Activated T-helper 1 cell treated with anti-CD3 and anti-CD28 coated beads, Interleukin-12 subunit alpha, Interleukin-12 subunit beta, Interleukin-2, Interleukin-4 antibody, amounts not matched to agents 30 ng/mL and 10 ng/mL and 1 ng/mL, durations not matched to agents 14 hours and 24 hours and 36 hours (primary cell): ENCODE measurements at places on chromosomes 16 and 17.

- DNase-seq: no peak
Measured at GRCh38 chr17:28141313-28141712, 98.8 kb downstream of the NLK start.

GRCh38 chr16:20735490-20735889, 6.1 kb downstream of the THUMPD1 start:
- DNase-seq: no peak

GRCh38 chr17:56131431-56131830, 21.8 kb upstream of the ANKFN1 start:
- DNase-seq: no peak

DNA sequence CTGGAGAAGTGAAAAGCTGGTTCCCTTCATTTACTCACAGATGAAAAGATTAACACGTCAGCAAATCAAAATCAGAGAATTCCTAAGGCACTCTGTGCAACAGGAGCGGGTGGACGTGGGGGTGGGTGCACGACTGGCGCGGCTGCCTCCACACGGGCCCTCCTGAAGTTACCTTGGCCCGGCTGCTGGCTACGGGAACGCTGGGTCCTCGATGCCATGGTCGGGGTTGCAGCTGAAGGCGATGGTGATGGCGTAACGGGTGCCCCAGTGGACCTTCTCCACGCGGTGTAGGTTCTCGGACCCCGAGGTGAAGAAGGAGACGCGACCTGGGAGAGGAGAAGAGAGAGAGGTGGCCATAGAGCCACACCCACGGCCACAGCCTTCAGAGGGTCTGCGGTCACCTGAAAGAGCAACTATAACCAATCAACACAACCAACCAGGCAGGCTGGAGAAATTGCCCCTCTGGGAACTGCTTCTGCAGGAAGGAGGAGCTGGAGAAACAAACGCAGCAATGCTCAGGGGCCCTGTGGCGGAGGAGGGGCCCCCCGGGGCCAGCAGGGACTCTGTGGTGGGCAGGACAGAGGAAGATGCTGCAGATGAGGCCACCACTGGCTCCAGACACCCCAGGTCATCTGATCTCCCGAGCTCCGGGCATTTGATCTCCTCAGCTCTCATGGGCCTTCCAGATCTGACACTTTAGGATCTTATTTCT, 20.8 kb downstream of the UTS2R start:
- DNase-seq: no peak

GRCh38 chr17:32323811-32324491, 18.0 kb downstream of the C17orf75 start:
- DNase-seq: peak; percentile 52

DNA sequence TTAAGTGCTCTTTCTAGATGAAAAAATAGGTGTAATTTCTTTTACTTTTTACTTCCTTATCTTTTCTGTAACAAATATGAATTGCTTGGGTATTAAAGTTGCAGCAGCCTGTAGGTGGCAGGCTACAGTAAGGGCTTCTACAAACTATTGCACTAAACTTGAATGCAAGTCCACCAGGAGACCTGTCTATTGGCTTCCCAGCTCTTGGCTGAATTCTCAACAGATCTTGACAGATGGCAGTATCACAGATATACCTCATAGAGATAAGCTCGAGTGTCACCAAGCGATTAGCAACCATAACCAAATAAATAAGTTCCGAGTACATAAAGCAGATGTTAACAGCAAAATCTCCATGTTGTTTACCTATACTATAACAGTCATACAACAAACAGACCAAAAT, 5.9 kb downstream of the BBS2 start:
- DNase-seq: no peak

GRCh38 chr16:88519938-88520653, 50.1 kb upstream of the ZC3H18 start:
- no peak for DNase-seq

- no peak for DNase-seq
Measured at GRCh38 chr17:50471009-50471905, 2.6 kb upstream of the CHAD start.

- DNase-seq: no peak
Measured at GRCh38 chr16:4097826-4098240, 18.4 kb downstream of the ADCY9 start.

DNA sequence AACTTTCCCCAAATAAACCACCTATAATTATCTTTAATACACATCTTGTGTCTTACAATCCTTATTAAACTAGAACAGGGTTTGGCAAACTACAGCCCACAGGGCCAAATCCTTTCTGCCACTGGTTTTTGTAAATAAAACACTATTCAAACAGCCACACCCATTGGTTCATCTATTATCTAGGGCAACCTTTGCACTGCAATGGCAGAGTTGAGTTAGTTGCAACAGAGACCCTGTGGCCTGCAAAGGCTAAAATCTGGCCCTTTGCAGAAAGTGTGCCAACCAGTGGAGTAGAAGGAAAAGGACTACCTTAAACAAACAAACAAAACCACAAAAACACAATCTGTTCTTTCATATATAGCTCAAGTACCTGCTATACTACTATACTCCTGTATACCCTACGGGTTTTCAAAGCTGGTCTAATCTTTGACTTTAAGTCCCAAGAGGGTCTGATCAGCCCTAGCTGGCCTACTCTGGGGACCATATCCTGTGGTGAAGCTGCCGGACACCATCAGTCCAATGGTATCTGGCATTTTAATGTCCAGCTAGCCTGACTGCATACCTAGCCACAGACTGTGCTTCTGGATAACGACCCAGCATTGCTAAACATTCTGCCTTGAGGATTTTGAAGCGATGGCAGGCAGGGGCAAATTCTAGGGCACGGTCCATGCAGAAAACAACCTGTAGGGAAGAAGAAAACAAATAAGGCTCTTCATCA, 23.3 kb downstream of the CNP start:
- DNase-seq: no peak

- no peak for DNase-seq
Measured at GRCh38 chr17:32286518-32286900, 20.9 kb downstream of the RHBDL3 start.

DNA sequence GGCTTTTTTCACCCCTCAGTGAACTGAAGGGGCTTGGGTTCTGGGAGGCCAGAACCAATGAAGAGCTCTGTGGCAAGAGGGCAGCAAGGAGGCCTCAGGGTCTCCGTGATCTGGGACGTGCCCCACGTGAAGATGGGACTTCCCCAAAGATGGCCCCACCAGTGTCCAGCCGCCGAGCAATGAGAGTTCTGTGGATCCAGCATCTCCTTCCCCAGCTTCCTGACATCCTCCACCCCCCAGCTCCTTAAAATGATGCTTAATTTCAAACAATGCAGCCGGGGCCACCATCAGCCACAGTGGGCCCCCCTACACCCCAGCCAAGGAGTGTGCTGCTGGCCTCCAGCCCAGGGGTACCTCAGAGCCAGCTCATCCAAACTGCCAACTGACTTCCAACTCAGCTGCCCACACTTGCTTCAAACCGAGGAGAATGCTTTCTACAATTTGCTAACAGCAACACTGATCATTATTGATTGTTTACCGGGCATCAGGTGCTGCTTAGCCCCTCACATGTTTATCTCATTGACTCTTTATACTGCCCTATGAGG, 5.9 kb upstream of the SPPL2C start:
- DNase-seq: no peak

DNA sequence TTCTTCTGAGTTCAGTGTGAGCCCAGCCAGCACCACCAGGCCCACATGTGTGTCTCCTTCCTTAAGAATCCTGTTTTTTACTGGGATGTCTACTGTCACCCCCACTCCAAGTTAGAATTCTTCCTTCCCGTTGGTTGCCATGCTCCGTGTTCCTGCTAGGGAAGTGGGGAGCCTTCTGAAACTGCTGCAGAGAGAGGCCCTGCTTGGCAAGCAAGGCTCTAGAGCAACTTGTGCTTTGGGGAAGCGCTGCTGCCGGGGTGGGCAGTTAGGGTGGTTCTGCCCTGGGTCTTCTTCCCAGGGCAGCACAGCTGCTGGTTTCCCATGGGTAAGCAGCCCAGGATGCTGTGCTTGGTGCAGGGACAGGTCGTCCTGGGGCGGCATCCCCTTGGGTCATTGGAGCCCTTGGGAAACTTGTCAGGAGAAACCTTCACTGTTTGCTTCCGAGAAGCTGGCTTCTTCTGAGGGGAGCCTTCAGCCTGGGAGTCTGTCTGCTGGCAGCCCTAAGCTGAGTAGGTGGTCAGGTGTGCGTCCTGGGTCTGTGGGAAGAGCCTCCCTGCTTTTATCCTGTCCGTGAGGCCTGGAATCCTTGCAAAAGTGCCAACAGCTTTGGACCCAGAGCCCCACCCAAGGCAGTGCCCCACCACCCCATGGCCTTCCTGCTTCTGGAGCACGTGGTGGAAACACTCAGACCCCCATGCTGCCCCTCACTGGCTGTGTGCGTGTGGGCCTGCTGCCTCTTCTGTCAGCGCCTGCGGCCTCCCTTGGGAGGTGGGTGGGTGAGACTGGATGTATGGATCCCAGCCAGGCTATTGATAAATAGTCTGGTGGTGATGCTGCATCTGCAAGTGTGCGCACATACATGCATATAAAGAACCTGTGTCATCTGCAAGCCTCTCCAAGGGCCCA, 71.8 kb downstream of the PLD6 start:
- DNase-seq: no peak

DNA sequence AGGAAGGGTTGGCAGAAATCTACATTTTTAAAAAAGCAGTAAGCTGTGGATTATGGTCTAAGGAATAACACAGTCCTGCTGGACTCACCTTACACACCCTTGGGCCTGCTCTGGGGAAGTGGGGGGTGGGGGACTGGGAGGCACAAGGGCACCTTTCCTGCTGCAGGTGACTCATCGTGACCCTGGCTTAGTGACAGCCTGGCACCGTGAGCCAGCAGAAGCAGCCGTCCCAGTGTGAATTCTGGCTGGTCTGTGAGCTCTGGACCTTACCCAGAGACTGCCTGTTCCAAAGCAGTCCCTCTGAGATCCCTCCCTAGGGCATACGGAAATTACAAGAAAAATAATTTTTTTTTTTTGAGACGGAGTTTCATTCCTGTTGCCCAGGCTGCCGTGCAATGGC, 4.2 kb upstream of the CRK start:
- DNase-seq: no peak

DNA sequence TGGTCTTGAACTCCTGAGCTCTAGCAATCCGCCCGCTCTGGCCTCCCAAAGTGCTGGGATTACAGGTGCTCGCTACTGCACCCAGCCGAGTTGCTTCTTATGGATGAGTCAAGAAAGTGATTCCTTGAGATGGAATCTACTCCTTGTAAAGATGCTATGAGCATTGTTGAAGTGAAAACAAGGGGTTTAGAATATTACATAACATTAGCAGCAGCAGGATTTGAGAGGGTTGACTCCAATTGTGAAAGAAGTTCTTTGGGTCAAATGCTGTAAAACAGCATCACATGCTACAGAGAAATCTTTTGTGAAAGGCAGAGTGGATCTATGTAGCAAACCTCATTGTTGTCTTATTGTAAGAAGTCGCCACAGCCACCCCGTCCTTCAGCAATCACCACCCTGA, 72.7 kb downstream of the NT5M start:
- DNase-seq: no peak

DNA sequence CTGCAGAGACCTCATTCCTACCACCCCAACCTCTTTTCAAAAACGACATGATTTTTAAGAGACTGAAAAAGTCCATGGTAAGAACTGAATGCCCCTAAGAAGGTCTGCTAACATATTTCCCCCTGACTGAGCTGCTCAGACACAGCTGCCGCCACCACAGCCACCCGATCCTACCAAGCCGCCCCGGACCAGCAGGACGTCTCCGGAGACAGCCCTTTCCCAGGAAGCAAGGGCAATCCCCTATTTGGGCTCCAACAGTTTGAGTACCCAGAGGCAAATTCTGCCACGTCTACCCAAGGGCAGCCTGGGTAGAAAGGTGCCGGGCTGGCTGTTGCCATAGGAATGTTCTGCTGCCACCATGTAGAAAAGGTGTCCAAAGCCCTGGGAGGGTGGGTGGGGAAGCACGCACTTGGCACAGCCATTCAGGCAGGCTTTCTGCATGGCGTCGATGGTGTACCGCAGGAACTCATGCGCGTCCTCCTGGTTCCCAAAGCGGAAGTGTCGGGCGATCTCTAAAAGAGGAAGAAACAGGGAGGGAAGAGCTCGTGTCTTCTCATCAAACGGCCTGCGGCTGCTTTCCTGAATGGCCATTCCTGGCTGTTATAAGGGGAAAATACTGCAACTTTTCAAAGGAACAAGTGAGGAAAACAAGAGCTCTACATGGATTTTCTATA, 13.6 kb downstream of the USP36 start:
- no peak for DNase-seq

GRCh38 chr17:39658346-39658745, 6.8 kb upstream of the TCAP start:
- no peak for DNase-seq

DNA sequence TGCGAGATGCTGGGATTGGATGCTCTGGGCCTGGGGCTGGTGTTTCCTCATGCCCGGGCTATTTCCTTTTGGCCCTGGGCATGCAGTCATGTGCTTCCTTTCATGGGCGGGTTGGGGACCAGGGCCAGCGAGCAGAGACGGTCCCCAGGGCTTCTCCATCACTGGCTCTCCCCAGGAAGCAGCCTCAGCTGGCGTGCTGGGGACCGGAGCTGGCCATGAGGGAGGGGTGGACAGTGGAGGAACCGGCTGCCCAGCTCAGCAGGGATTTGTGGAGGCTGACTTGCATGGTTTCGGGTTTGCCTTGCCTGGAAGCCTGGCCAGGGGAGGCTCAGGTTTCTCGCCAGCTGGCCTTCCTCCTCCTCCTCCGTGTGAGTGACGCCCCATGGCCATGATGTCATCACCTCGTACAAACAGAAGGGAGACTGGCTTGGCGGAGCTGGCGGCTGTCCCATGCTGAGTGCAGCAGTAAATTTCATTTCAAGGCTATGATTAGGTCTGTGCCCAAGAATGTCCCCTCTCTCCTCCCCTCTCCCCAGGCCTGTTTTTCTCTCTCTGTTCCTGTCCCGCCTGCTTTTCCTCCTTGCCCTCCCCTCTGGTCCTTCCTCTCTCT, 8.9 kb upstream of the TIMP2 start:
- no peak for DNase-seq

- no peak for DNase-seq
Measured at GRCh38 chr17:75428543-75429469, 23.3 kb upstream of the GRB2 start.

GRCh38 chr16:27237219-27238015, 31.2 kb downstream of the NSMCE1 start:
- DNase-seq: peak; percentile 69

- DNase-seq: no peak
Measured at GRCh38 chr16:8751481-8752311, 45.7 kb downstream of the TMEM186 start.

- no peak for DNase-seq
Measured at GRCh38 chr17:80223142-80223815, 3.1 kb downstream of the SLC26A11 start.

DNA sequence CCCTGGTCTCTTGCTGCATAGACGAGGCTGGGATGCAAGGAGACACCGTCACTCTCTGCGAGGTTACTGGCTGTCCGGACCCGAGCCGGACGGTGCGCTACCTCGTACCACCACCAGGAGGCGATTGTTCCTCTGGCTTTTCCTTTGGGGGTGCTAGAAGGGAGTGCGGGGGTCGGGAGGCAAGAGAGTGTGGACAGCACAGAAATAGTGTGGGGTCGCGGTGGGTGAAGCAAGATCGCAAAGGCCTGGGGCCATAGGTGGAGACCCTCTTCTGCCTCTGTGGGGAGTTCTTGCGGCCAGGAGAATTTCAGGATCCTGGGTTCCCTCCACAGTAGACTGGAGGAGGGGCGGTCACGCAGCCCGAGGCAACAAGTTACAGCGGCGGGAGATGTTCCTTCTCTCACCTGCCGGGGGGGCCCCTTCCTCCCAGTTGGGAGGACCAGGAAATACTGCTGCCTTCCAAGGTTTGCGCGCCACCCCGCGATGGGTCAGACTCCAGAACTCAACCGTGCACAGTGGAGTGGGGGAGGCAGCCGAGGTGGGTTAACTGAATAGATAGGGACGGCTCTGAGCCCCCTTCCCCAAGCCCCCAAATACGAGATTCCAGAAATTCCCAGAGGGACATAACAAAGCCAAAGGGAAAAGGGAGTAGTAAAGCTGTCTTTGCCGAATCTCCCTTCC, 6.9 kb downstream of the PHOSPHO1 start:
- DNase-seq: peak; percentile 49
